ENCODE measurements at places on chromosomes 6 and 20.

DNA sequence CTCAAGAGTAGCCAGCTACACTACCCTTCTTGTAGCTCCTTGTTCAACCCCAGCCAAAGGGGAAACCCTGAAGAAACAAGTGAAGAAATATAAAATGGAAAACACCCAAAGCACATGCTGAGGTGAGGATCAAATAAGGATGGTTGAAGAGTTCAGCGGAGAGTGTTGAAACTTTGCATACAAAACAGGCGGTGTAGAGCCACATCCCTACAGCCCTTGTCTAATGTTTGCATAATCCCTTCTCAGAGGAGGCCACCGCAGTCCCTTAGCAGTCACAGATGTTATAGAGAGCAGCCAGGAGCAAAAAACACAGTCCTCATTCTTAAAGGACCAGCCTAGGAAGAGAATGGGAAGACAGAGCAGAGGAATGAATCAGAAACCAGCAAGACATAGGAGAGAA is 350.7 kb upstream of the SASH1 start:
- DNase-seq, result no peak

DNA sequence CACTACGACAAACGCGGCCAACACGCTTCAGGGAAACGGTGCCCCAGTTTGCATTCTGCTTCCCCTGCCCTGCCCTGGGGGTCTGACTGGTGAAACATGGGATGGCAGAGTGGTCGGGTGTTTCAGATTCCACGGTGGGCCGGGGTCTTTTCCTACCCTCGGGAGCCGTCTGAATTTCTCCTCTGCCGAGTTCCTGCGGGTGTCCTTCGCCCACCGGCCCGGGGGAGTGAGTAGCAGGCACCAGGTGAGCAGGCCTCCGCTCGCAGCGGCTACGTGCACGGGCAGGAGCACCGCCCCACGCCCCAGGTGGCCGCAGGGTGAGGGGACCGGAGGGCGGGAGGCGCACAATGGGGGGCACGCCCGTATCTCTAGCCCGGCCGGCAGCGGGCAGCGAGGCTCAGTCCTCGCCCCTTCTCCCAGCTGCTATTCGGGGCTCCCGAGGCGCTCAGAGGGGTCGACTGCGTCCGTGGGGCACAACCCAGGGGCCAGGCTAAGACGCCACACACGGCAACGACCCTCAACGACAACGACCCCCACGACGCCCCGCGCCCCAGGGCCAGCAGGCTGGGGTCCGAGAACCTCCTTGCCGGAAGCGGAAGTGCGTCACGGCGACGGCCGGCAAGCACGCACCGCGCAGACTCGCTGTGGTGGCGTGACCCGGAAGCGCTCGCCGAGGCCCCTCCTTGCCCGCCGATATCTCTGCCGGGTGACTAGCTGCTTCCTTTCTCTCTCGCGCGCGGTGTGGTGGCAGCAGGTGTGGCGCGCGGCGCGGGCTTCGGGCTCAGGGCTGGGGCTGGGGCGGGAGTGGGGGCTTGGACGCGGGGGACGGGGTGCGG is at the start of gene RPS21:
TSS of gene RPS21 (plus strand) at position 721 of the 836 bp plus-strand sequence. CDS start 236 bp downstream, outside the sequence.
- peak; percentile 80 for DNase-seq

DNA sequence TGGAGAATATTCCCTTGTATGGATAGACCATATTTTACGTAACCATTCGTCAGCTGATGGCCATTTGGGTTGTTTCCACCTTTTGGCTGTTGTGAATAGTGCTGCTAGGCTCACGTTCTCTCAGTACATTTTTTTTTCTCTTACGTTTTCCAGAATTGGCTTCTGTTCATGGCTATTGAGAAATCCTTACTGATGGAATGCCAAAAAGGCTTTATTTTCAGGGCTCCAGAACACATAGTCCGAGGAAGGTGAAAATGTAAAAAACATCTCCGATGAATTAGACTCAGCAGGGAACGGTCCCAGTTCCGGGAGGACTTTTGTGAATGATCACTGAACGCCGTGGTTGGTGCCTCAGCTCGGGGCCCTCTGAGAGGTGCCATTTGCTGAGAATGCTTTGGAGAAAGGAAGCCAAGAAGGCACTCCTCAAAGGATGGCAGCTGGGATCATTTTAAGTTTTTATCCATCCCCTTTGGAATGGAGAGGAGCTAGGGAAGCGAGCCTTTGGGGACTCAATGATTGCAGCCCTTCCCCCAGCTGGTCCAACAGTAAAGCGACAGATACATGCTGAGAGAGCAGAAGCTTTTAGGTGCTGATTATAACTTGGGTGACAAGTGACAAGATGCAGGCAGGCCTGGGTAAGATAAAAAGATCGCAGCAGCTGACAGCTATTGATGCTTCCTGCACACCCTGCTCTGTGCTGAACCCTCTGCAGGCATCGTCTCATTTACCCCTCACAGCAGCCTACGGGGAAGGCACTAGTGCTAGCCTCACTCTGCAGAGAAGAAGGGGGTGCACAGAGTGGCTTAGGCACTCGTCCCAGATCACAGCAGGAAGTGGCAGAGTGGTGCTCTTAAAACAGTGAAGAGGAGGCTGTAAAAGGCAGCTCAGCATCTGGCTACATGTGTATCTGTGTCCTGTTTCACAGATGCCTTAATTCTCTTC is 133.4 kb upstream of the KCNG1 start:
- DNase-seq, result no peak

DNA sequence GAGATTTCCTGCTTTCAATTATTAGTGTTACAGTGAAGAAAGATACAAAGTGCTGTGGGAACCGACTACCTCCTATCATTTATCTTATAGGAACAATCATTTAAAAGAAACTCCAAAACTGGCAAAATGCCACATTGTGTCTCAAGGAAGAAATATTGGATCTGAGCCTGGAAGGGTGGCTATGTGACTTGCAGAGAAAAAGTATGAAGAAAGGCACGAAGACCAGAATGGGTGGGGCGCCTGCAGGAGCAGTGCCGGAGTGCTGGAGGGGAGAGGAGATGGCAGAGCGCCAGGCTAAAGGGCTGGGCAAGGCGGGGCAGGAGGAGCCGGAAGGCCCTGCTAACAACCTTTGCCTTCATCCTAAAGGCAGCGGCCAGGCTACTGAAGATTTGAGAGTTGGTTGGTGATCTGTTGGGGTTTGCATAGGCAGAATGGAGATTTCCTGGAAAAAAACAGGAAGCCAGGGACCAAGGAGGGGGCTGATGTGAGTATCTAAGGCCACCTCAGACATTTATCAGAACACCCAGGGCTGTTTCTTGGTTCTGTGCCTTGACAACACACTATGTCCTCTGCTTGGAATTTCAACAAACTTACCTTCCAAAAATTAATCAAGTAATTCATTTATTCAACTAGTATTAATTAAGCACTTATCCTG is 125.6 kb downstream of the MAFB start:
- no peak for DNase-seq

GRCh38 chr6:98716341-98716740 is 118.0 kb upstream of the POU3F2 start:
- DNase-seq, result no peak

- DNase-seq, result no peak
Measured at GRCh38 chr20:24797745-24798655, 151.1 kb upstream of the CST7 start.

GRCh38 chr6:126923807-126924206 is 194.7 kb upstream of the RSPO3 start:
- no peak for DNase-seq

Data from stimulated activated CD8-positive, alpha-beta memory T cell treated with anti-CD3 and anti-CD28 coated beads, Interleukin-7, amount 100 ng/mL, for 24 hours (primary cell).